Stimulated activated CD4-positive, alpha-beta T cell treated with anti-CD3 and anti-CD28 coated beads, TNF-alpha, amount 100 ng/mL, for 4 hours (primary cell): ENCODE measurements at places on chromosomes 4 and X.

DNA sequence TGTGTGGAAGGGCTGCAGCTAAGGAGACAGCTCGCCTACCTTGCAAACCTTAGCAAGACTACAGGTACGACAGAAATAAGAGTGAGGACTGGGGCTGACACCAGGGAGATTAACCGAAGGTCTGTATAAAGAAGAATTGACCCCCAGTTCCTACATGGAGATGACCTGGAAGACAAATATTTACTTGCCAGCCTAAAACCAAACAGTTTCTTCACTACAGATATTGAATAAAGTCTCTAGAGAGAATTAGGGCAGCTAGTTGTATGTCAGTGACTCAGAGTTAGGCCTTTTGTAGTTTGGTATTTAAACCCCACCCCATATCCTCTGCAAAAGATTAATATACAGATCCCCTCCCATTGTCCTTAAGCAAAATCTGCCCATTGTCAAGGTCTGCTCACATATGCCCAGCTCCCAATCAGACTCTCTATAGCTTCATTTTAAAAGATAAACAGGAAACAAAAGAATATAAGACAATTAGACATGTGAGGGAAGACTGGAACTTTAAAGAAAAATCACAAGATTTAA, 28.1 kb upstream of the FRMPD3 start:
- no peak for DNase-seq

- DNase-seq, result no peak
These were observed 213.6 kb downstream of the CPE start for GRCh38 chr4:165592386-165592785.

- DNase-seq, result no peak
These were observed 107.9 kb downstream of the COMMD8 start for GRCh38 chr4:47355568-47355967.

- no peak for DNase-seq
These were observed 40.5 kb upstream of the YTHDC1 start for GRCh38 chr4:68390205-68390935.

- DNase-seq, result no peak
These were observed 314.1 kb downstream of the STK32B start for GRCh38 chr4:5365071-5366008.

- DNase-seq, result no peak
These were observed 15.1 kb downstream of the ANKRD50 start for GRCh38 chr4:124697441-124697840.

DNA sequence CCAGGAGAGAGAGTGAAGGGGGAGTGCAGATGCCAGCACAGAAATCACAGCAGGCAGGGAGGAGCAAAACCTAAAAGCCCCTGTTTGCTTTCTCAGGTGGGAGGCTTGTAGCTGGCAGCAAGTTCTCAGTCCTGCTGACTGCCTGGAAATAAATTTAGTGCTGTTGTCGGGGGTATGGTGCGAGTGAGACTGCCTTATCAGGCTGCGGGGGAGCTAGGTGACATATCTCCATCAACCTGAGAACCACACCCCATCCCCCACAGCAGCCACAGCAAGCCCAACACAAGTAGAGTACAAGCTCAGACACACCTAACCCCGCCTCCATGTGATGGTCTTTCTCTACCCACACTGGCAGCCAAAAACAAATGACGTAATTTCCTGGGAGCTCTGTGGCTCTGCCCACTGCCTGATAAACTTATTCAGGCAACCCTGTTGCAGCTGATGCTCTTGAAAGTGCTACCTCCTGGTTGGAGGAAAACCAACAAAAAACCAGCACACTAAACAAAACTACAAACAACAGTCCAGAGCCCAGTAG, 953.4 kb upstream of the NDST4 start:
- no peak for DNase-seq

- no peak for DNase-seq
These were observed 56.4 kb downstream of the STARD8 start for GRCh38 chrX:68703846-68704245.

DNA sequence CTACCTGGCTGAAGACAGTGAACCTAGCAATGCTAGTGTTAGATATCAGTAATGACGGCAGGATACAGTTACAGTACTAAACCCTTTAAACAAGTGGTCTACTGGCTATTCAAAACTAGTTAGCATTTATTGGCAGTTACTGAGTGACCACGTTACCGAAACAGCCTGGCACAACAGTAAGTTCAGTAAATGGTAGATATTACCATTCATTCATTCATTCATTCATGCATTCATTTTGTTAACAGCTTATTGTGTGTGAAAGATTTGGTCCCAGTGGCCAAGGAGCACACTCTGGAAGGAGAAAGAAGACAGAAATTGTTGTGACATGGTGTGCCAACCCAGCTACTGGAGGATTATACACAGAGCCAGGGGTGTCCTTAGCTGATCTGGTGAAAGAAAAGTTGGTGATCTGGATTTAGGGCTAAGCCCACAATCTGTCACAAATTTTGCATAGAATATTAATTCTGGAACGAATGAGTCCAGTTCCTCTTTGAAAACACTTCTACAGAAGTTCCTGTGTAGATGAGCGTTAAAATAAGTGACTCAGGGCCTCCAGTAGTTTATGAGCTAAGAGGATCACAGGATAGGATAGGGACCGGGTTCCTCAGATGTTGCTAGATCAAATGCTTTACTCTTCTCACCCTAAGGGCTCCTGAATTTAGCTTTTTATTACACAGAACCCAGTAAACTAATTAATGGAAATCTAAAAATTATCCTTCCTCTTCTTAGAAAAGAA, 179.1 kb downstream of the CBR4 start:
- DNase-seq, result no peak

GRCh38 chr4:128380306-128380705, 92.7 kb upstream of the PGRMC2 start:
- no peak for DNase-seq

DNA sequence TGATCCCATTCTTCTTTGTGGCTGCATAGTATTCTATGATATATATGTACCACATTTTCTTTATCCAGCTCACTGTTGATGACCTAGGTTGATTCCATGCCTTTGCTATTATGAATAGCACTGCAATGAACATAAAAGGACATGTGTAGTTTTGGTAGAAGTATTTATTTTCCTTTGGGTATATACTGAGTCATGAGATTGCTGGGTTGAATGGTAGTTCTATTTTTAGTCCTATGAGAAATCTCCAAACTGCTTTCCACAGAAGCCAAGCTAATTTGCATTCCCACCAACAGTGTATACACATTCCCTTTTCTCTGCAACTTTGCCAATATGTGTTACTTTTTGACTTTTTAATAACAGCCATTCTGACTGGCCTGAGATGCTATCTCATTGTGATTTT, 278.3 kb downstream of the PCDH18 start:
- DNase-seq, result no peak

DNA sequence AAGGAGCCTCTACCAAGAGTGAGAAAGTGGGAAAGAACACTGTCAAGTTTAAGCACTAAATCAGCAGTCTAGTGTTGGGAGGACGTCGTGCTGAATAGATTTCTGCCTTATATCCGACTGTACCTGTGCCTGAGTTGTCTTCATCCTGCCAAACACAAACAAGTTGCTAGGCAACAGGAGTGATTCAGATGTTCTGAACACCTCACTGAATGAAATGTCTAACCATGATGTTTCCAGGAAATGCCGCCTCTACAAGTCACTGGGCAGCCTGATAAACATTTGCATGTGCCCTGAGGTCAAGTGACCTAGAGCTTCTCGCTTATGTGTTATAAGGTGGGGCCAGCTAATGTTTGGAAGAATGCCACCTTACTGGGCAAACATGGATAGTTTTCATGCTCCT, 37.9 kb downstream of the SGMS2 start:
- DNase-seq, result no peak

GRCh38 chrX:153645921-153646488, 998 bp upstream of the DUSP9 start:
- no peak for DNase-seq

GRCh38 chr4:3873408-3874027, 107.3 kb downstream of the ADRA2C start:
- DNase-seq, result no peak

- no peak for DNase-seq
These were observed 186.0 kb downstream of the MID1IP1 start for GRCh38 chrX:38987198-38987651.

DNA sequence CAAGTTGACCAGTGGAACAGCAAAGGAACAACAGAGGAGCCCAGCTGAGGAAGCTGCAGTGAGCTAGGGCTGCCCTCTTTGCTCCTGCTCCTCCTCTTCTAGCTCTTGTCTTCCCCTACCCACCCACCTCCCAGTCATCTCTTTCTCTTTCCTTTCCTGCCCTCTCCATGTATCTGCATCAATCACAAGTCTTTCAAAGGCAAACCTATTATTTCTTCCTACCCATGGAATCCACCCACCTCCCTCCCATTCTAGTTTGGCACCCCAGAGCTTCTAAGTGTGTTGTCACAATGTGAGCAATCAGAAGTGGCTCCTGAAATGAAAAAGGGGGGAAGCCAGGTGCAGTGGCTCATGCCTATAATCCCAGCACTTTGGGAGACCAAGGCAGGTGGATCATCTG, 69.3 kb downstream of the TSC22D3 start:
- DNase-seq, result no peak

GRCh38 chr4:48043504-48043903, 26.9 kb downstream of the NIPAL1 start:
- no peak for DNase-seq

GRCh38 chrX:20221902-20222301, 44.8 kb downstream of the RPS6KA3 start:
- no peak for DNase-seq

DNA sequence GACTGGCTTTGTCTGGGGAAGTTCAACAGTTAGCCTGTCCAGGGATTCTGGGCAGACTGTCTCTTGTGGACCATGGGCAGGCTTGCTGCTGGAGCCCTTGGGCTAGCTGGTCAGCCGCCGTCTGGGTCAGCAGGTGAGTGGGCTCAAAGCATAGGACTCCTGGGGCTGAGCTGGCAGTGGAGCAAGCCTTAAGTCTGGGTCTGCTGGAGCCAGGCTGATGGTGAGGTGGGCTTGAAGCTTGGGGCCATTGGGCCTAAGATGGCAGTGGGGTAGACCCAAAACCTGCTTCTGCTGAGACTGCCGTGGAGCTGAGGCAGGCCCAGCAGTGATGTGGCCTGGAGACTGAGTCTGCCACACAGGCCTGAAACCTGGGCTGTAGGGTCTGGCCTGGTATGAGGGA, 645.1 kb downstream of the RAPGEF2 start:
- no peak for DNase-seq

DNA sequence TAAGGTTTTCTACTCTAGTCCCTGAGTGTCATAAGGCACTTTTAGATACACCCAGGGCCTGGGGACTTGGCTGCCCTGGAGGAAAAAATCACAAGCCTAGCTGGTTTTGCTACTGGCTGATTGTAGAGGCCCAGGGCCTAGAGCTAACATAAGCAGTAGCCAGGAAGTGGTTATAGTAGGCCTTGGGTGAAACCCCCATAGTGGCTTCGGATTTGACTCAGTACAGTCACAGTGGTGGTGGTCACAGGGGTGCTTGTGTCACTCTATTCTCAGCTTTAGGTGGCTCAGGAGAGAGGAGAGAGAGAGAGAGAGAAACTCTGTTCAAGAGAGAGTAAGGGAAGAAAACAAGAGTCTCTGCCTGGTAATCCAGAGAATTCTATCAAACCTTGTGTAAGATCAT, 194.5 kb upstream of the EDA2R start:
- DNase-seq, result no peak

DNA sequence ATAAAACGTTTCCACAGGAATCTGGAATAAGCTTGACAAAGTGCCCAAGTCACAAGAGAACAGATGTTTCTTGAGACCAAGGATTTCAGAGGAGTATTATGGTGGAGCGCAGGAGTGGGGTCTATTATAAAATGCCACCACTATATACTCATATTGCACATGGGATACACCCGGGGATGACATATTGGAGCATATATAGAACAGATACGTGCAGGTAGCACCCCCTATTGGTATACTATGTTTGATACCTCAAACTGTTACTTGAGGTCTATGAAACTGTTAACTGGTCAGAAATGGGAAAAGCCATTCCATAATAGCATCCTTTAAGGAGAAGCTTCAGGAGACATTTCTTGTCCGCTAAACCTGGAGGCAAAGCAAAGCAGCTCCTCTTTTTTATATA, 86.0 kb downstream of the PCYT1B start:
- DNase-seq, result no peak
